ENCODE measurements at places on chromosomes 16 and 17.
A peak's percentile ranks its signal among the peaks of the same experiment; 100 is the strongest.

DNA sequence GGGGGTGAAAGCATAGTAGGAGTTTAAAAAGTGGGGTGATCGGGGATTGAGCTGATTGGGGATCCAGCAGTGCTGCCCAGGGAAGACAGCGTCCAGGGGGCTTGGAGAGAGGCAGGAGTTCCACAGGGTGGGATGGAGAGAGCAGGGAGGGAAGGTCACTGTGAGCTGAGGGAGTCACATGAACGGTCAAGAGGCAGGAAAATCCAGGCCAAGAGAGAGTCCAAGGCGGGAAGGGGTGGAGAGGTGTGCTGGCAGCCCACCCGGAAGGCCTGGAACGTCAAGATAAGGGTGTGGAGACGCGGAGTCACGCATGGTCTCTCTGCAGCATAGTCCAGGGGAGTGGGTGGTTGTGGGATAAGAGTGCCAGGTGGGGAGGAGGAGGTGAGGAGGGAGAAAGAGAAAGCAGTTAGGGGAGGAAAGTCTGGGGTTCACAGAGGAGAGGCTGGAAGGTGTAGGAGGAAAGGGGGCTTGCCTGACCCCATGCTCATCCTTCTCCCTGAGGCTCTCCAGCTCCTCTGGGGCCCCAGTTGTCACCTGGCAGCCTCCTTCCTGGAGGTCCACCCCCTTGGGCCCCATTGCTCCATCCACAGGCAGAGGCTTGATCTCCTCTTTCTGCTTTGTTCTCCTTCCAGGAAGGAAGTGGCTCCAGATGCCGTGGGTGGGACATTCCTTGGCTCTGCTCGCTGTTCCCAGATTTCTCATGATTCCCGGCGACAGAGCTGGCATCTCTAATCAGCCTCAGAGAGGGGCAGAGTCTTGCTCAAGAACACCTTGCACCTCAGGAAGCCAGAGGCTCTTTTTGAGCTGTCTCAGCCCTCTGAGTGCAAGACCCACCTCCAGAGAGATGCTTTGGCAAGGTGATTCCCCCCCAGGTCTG, 28.7 kb downstream of the CCR7 start:
- DNase-seq = no peak

DNA sequence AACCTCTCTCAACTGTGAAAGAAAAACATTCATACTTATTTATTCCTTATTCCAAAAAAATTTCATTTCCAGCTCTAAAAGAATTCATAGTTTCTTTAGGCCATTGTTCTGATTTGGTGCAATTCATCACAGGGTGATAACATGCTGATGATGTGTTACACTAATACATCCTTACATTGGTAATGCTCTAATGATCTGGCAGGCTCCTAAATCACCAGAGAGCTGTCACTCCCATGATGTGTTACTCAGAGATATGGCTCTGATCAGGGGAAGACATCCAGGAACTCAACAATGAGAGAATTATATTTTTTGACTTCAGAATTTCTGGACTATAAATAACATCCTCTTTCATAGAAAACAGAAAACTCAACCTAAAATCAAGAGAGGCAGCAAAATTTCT, 209.3 kb downstream of the CHD9NB start:
- no peak for DNase-seq

- no peak for DNase-seq
These were observed 35.6 kb downstream of the TENT4B start for GRCh38 chr16:50188619-50189136.

DNA sequence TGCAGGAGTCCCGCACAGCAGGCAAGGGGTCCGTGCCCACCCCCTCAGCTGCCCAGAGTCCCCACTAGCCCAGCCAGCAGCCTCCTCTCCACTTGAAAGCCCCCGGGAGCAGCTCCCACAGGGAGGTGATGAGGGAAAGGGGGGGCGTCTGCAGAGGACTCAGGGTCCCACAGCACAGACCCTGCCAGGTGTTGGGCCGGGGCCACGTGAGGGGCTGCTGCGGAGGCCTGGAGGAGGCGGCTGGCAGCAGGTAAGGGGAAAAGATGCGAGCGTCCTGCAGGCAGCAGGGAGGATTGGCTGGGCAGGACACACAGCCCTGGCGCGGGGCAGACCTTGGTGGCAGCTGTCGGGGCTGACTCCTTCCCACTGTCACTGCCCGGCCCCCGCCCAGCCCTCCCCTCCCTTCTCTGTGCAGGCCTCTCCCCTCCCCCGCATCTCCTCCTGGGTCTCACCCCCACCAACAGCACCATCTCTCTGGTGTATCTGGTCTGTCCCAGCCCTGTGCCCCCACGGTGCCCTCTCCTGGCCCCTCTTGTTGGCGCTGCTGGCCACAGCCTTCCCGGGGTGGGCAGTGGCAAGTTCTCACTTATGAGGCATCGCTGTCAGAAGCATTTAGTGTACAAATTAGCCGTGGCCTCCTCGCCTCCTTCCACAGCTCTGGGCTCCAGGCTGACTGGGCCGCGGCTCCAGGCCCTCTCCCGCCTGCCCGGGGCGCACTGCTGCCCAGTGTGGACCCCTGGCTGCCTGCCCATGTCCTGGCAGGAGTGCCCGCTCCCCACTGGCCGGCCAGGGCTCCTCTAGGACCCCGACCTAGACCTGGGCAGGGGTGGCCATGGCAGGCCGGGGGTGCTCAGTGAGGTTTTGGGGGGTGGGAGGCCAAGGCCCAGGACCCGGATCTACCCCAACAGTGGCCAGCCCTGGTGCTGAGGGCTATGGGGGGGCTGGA, 4.4 kb upstream of the PRR35 start:
- no peak for DNase-seq

DNA sequence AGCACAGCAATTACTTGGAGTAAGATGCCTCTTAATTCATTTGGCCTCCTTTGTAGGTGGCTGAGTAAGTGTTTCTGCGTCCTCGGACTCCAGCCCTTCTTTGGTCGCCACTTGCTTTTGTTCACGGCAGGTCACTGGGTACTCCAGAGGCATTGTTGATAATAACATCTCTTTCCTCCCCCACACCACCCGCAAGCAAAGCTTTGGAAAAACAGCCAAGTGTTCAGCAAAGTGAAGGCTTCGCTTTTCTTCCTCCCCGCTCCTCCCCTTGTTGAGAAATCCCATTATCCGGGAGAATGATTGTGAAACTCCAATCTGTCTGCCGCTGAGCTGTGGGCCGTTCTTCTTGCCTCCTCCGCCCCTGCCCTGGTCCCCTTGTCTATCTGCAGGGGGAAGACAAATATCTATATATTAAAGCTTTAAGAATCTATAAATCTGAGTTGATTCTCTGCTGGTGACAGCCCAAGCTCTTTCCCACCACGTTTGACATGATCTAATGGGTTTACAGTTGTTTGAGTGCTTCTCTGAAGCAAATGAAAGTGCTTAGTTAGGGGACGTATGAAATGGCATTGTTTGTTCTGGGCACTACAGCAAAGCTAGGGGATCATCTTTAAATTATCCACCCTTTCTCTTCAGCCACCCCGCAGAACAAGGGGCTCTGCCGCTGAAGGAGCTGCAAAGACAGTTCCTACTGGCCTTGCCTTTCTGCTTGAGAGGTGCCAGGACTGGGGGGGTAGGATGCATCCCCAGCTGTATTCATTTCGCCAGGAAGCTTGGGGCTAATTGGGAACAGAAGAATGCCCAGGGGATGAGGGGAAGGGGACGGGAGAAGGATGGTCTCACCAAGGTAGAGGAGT, 167.1 kb downstream of the CCDC182 start:
- peak; percentile 79 for DNase-seq

- no peak for DNase-seq
These were observed 414.3 kb downstream of the RBFOX1 start for GRCh38 chr16:7746941-7747340.

DNA sequence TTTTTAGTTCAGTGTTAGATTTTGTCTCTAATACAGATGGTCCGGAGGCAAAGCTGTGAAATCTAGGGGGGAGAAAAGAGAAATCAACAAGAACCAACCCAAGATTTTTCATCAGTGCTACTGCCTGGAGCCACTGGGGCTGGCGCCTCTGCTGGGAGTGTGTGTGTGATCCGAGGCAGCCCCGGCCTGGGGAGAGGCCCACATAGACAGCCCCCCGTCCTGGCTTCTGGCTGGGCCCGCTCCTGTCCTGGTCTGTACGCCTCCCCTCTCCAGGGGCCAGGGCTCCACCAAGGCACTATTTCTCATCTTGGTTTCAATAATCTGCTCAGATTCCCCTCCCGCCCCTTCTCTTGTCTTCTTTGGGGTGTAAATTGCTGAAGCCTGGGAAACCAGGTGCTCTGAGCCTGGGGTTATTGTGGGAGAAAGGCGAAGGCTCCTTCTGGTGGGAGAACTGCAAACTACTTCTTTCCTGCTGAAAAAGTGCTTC, 7.8 kb downstream of the BAHCC1 start:
- no peak for DNase-seq

GRCh38 chr16:23244122-23244521, 58.0 kb upstream of the SCNN1B start:
- DNase-seq = no peak

- peak; percentile 93 for DNase-seq
These were observed 14.6 kb upstream of the PITPNA start for GRCh38 chr17:1577182-1577581.

DNA sequence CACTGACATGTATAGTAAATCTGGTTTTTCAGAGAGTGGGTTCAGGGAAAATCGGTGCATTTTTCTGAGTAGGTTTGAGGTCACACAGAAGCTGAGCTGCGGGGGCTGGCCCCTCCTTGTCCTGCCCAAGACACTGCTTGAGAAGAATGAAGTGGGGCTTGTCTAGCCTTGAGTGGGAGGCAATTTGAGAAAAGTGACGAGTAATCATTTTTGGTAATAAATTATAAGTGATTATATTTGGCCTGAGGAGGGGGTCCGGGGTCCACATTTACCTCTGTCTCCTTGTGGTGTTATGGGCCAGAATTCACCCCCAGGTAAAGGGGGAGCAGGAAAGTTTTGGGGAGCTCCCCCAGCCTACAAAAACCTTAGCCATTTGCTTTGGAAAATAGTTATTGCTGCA, 28.1 kb downstream of the WFDC1 start:
- no peak for DNase-seq

DNA sequence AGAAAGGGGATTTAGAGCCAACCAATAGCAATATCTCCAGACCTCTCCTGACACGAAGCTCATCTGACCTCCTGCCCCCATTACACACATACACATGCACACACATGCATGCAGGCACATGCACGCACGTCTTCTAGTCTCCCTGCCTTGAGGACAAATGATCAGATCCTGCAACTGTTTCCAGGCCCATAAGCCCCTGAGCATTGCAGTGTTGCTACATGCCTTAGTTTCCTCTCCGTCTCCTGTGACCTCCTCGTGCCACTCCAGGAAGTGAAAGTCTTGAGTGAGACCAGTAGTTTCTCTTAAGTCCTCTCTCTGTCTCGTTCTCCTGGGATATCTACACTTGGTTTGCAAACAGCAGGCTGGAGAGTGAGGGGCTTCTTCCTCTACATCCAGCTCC, 8.2 kb downstream of the CIITA start:
- no peak for DNase-seq

DNA sequence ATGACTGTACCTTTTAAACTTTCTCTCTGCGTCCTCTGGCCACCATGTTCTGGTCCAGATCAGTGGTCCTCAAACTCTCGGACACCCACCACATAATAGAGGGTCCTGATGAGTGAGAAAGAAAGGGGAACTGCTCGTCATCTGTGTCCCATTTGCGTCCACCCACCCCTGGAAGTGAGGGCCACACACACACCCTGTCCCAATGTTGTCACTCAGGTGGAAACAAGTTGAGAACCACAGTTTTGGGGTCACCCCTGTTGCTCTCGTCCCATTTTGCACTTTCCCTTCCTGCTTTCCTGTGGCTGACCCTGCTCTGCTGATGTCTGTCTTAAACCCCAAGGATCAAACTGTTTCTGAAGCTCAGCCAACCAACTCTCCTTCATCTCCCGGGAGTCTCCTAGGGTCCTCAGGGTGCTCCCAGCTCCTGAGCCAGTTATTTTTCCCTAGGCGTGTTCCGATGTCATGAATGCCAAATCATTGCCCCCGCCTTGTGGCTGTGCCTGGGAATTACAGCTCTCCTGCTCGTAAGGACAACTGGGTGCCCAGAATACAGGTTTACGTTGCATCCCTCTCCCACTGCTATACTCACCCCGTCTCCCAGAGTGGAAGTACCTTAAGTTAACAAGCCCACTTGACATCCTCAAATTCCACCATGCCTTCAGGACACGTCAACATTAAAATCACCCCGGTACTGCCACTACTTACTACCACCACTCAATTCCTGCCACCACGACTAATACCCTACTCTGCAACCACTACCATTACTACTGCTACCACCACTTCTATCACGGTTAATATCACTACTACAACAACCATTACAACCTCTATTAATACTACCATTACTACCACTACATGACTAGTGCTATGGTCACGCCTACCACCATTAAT, 26.0 kb upstream of the HNF1B start:
- no peak for DNase-seq

DNA sequence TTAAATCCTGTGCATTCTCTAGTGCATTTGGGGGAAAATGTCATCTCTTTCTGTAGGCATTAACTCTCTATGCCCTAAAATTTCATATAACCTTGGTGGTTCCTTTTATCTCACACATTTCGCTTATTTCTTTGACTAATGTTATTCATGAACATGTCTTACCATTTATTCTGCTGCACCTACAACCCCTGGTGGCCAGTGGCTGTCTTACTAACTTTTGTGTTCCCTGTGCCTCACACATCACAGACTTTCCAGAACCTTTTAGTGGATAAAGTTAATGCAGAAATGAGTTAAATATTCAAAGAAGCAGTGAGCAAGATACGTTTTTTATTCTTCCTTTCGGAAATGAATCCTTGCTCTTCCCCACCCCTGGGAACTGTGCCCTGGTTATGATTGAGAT, 111.9 kb downstream of the CDH13 start:
- no peak for DNase-seq

GRCh38 chr17:43860927-43861622, 14.1 kb downstream of the CD300LG start:
- DNase-seq = peak; percentile 77

DNA sequence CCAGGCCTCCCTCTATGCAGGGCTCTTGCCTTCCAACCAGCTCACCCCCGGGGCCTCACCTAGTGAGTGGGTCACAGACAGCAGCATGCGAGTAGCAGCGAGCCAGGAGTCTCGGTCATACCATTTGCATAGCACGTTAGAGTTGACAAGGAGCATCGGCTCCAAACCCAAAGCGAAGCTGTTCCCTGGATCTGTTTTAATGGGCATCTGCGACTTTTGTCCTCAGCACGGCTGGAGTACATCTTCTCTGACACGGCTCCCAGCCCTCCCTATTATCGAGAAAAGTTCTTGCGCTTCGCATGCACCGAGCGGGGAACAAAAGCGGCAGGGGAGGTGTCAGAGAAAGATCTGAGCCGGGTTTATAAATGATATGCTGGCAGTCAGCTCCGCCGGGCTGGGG, 253.3 kb downstream of the MAF start:
- no peak for DNase-seq
